Ascending aorta (tissue), 2 donors: ENCODE measurements at places on chromosomes 12 and 14.

DNA sequence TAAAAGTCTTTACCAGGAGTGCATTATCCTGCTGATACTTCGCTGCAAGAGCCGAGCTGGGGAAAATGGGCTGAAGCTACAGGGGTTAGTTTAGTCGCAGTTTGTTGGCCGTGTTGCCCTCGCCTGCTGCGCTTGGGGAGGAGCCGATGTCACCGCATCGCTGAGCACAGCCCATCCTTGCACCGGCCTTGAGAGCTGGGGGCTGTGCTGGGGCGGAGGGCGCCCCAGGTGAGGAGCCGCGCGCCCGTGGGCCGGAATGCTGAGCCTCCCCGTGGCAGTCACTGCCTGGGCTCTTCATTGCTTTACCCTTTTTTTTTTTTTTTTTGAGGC is 50.0 kb downstream of the ADGRD1 start:
- no peak for DNase-seq

DNA sequence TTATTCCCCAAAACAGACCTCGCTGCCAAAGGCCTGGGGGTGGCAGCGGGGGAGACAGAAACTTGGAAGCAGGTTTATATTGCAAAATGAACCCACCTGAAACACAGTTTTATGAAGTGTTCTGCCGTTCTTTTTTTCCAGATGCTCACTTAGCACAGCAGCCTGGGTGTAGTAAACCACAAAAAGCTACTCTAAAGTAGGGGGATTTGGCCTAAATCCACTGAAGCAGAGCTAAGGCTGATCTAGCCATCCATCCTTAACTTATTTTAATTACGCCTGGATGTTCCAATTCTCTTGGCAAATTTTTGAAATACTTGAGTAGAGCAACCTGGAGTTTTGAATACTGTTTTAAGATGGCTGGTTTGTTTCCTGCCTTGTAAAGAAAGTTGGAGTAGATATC is 121.2 kb downstream of the GPR135 start:
- no peak for DNase-seq

GRCh38 chr14:77212943-77213678 is 31.5 kb downstream of the TMEM63C start:
- no peak for DNase-seq

GRCh38 chr14:85439696-85440328 is 90.1 kb upstream of the FLRT2 start:
- no peak for DNase-seq

DNA sequence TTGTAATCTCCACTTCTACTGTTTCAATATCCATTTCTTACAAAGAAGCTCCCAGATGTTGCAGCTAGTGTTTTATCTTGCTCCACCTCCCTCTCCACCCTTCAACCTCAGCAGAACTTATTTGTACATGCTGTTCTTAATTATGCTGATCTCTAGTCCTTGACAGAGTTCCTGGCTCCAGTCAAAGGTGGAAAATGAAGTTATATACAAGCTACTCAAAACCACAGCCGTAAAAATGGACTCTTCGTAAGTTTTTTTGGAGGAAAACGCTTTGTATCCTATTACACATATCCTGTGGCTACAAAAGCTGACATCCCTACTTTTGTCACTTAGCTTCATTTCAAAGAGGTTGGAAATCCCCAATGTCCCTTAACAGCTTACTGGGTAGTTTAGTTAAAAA is 1.3 kb downstream of the CLEC1A start:
- no peak for DNase-seq

- DNase-seq = no peak
Measured at GRCh38 chr14:32217301-32217700, 14.2 kb upstream of the RNU6-8 start.

- no peak for DNase-seq
Measured at GRCh38 chr12:13599176-13599575, 382.2 kb downstream of the GRIN2B start.

DNA sequence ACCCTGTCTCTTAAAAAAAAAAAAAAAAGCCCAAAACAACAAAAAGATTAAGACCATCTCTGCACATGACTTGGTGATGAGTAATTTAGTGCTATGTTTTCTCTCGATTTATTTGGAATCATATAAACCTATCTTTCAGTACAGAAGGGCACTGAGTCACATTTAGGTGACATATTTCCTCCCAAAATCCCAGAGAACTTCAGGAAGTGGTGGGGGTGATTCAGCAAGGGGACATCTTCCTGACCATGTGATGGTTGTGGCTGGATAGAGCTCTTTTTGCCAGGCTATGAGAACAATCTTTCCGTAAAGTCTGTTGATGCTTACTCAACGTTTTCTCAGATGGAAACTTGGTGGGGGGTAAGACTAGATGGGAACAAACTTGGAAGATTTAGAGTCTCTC is 50.0 kb downstream of the PPFIBP1 start:
- no peak for DNase-seq

DNA sequence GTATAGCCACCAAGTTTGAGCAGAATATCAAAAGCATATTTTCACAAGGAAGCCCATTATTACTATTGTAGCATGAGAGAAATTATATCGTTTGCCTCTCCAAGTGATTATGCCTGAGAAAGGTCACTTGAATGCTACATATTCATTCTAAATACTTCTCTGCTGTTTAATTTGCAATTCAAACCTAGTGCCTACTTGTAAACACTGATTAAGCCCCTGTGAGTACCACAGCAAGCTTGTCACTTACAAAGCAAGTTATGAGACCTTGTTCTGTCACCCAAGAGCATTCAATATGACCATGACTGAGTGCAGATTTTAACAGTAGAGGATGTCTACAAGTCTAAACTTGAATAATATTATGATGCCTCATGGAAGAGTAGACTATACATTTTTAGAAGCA is 124.7 kb upstream of the SSTR1 start:
- DNase-seq = no peak

GRCh38 chr12:75345531-75345930 is 11.1 kb downstream of the GLIPR1L1 start:
- DNase-seq = no peak

GRCh38 chr12:29320295-29321085 is 60.5 kb downstream of the ERGIC2 start:
- no peak for DNase-seq

DNA sequence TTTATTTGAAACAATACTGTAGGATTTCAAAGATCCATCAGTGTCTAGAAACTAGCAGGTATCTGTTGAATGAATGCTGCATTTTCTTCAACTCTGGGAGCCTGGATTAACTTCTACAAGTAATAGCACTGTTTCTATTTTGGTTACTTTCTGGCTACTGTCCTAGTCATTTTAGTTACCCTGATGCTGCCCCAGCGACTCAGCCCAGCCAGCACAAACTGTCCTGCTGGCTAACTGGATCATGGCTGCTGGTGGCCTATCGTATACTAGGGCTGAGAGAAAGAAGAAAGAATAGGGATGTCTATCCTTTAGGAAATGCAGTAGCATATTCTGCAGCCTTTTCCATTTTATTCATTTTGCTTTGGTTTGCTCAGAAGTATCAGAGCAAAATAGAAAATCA is 53.9 kb downstream of the NTN4 start:
- no peak for DNase-seq

GRCh38 chr14:100723135-100723829 is 3.4 kb upstream of the DLK1 start:
- no peak for DNase-seq

GRCh38 chr14:89881839-89882238 is 72.7 kb downstream of the EFCAB11 start:
- no peak for DNase-seq

DNA sequence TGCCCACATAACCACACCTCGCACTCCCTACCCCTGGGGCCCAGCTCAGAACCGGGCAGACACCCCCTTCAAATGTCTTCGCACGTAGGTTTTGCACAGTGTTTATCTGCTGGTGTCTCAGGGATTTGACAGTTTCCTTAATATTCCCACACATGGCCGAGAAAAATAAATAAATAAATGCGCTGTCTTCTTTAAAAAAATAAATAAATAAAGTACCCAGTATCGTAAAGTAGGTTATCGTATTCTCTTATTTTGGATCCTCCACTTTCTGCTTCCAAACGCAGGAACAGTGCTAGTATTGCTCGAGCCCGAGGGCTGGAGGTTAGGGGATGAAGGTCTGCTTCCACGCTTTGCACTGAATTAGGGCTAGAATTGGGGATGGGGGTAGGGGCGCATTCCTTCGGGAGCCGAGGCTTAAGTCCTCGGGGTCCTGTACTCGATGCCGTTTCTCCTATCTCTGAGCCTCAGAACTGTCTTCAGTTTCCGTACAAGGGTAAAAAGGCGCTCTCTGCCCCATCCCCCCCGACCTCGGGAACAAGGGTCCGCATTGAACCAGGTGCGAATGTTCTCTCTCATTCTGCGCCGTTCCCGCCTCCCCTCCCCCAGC is 710 bp upstream of the FOS start:
- no peak for DNase-seq

DNA sequence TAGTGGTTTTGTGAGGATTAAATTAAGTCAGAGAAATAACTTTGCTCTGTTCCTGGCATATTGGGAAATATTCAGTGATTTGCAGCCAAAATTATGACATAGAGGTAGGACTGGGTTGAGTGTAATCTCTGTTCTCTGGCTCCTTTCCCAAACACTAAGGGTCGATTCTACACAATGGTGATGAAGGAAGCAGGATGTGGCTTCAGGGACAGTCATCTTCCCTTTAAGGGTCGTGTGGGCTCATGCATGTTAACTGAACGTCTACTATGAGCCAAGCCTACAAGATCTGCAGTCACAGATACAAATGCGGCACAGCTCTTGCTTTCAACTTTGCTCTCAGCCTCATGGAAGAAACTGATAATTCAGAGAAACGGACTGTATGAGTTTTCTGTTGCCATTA is 381.6 kb downstream of the VRK1 start:
- no peak for DNase-seq

DNA sequence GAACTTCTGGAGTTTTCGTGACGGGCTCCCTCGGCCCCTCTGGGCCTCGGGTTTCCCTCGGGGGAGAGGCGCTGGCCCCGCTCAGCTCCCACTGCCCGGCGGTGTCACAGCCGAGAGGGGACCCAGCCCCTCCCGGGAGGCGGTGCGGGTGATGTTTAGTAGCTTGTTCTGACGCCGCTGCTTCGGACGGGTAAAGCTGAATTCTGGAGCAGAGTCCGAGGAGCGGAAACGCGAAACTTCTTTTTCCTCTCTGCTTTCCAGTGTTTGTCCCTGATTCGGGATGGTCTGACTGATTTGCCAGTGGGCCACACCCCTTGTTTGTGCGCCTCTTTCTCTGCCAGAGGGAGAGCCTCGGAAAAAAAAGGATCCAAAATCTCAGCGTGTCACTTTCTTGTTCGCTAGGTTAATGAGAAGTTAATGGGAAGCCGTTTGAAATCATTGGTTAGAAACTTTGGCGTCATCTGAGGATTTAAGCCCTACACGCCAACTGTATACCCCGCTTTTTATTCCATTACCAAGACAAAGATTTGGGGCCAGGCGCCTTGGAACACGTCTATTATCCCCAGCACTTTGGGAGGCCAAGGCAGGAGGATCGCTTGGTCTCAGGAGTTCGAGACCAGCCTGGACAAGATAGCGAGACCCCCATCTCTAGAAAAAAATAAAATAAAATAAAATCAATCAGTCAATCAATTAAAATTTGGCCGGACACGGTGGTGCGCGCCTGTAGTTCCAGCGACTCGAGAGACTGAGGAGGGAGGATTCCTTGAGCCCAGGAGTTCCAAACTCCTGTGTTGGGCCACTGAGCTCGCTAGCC is 756 bp downstream of the TULP3 start:
- DNase-seq = no peak

DNA sequence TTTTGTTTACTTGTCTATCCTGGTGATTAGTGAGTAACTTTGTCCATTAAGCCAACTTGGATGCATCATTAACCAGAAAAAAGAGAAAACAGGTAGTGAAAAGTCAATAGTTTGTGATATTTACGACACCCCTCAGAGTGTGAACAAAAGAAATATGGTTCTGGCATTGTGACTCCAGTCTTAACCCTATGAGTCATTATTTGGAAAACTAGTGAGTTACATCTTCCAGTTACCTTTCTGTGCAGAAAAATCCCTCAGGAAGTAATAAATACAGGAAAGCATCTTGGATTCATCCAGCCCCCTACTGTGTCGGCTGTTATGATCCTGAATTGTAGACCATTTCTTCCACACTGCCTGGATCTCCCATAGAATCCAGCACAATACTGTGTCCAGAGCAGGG is 379.1 kb downstream of the GALC start:
- DNase-seq = no peak

DNA sequence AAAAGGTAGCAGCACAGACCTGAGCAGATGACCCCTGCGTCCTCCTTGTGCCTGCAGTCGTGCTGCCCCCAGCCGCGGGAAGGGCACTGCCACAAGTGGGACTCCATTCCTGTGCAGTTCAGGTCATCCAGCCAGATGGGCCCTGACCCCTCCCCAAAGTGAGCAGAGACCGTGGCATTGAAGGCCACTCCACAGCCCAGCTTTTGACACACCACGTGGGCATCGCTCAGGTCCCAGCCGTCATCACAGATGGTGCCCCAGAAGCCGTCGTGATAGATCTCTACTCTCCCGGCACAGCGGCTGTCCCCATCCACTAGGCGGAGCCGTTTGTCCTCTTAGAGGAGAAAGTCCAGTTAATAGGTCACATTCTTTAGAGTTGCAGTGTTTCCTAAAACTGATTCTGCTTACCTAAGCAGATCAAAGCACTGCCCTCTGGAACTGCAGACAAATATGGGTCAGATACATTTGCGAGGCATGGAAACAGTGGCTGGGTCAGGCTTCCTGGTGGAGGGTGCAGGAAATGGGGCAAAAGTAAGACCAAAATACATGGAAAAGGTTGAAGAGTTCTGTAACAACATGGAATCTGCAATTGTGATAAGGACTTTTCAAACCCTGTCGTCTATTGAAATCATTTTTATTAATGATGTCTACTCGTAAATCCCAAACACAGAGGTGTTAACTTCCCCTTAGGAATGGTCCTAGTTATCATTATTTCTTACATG is 69.4 kb downstream of the CD163L1 start:
- DNase-seq = no peak

GRCh38 chr14:36771028-36771640 is 109.5 kb downstream of the PAX9 start:
- DNase-seq = no peak

- DNase-seq = no peak
Measured at GRCh38 chr12:57142727-57143126, 4.7 kb downstream of the LRP1-AS start.

DNA sequence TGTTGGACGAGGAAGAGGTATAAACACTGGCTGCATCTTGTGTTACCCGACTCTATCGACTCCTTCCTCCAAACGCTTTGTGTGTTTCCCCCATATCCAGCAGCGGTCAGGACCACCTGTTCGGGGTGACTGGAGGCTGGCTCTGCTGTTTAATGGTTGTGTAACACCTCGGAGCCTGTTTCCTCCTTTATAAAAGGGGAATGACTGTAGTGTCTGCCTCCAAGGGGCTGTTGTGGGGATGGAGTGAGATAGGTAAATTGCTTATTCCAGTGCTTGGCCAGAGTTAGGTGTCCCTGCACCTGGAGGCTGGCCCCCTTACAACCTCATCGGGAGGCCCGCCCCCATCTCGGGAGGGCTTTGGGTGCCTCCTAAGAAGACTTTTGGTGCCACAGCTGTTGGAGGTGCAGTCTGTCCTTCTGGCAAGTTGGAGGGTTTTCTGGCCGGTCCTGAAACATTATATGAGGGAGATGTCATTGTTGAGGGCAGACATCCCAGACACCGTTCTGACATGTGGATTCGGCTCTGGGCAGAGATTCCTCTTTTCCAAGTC is 1.1 kb downstream of the MLXIP start:
- DNase-seq = no peak

- no peak for DNase-seq
Measured at GRCh38 chr12:106127338-106128126, 11.2 kb downstream of the NUAK1 start.
